T-helper 2 cell treated with Interferon-gamma antibody and Interleukin-4, amounts not matched to agents 100 ng/mL and 5 ng/mL, for 36 hours (primary cell): ENCODE measurements at places on chromosomes 2 and 18. TPM values are rescaled to one million over a fixed set of nuclear protein-coding genes. Genes with fewer than 3 reads are reported as not detected.

The ASNSD1 gene
- total RNA-seq: 38.8 and 42.5 TPM in 2 replicates

The TMEM169 gene
- total RNA-seq: 2.3 and 2.7 TPM in 2 replicates

The SERTAD2 gene
- total RNA-seq: 24.6 and 25.8 TPM in 2 replicates

The SH2D6 gene
- total RNA-seq: 0.32 and 0.52 TPM in 2 replicates

The CABYR gene
- total RNA-seq: 0.39 and 0.73 TPM in 2 replicates

The POMC gene
- 3.0 and 4.1 TPM in 2 replicates for total RNA-seq

The CCDC195 gene
- not detected in 2 replicates for total RNA-seq

The EVA1A gene
- not detected in 2 replicates for total RNA-seq

The CTNNA2 gene
- not detected in 2 replicates for total RNA-seq

The ASB18 gene
- total RNA-seq: not detected in 2 replicates

The DAW1 gene
- total RNA-seq: not detected in 2 replicates
